MG63 (cell line): ENCODE measurements at places on chromosomes 12 and 14.

DNA sequence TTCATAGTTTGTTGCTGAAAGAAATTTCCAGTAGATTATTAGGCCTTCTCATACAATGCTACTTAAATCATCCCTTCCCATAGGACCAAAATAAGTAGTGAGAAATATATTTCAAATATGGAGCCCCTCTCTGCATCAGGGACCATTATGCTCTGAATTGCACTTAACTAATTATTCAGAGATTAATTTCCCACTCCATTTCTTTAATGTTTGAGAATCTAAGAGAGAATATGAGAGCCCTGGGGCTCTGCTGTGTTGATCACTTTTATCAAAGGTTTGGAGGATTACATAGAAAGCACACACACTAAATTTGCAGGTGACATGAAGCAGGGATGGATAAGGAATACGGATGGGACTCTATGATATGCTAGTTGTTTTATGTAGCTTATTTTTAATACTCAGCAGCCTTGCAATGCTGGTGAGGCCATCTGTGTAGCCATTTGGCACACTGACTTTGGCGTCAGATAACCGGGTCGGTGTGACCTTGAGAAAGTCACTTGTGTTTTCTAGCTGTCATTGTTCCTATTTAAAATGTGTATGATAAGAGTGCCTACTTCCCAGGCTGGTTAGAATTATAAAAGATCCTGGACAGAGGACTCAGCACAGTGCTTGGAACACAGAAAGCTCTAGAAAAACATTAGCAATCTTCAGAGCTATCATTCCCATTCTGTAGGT is 49.9 kb upstream of the FBXO21 start:
- DNase-seq = no peak

- DNase-seq = peak; percentile 1
Measured at GRCh38 chr14:65949711-65950516, 536.3 kb upstream of the CCDC196 start.

- DNase-seq = no peak
Measured at GRCh38 chr12:95497031-95497430, 23.1 kb downstream of the METAP2 start.

GRCh38 chr12:14126692-14127091 is 145.3 kb upstream of the GRIN2B start:
- no peak for DNase-seq

DNA sequence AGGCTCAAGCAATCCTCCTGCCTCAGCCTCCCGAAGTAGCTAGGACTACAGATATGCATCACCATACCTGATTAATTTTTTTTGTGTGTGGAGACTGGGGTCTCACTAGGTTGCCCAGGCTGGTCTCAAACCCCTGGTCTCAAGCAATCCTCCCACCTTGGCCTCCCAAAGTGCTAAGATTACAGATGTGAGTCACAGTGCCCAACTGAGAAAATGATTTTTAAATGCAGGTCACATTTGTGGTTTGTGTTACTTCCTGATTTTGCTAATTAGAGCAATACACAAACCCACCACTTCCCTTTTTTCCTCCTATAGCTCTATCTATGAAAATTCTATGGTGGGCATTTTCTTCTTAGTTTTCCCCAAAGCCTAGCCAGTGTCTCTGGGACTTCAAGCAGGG is 45.5 kb upstream of the TMEM263 start:
- no peak for DNase-seq

GRCh38 chr14:60510951-60511599 is 2.1 kb downstream of the SIX6 start:
- DNase-seq = no peak

- DNase-seq = no peak
Measured at GRCh38 chr14:41404126-41404525, 202.6 kb upstream of the LRFN5 start.

- no peak for DNase-seq
Measured at GRCh38 chr12:54032086-54032619, 697 bp upstream of the HOXC5 start.

GRCh38 chr14:100463937-100464336 is 123.3 kb downstream of the BEGAIN start:
- DNase-seq = no peak

DNA sequence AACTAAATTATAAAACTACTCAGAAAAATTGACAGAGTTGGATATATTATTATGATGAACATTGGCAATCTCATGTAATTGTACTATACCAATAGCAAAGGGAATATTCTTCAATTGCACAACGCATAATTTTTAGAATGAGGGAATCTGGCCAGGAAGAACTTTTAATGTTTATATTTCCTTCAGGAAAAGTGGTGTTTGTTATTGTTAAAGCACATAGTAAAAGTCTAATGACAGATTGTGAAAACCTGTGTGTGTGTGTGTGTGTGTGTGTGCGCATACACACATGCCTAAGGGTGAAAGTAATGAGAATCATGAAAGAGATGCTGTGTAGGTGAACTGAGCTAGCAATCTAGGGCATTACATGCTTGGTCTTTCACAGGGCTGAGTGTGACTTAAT is 877.7 kb downstream of the SLC6A15 start:
- DNase-seq = no peak

GRCh38 chr12:132447731-132448462 is 42.1 kb upstream of the FBRSL1 start:
- no peak for DNase-seq
